Stimulated activated CD4-positive, alpha-beta T cell treated with anti-CD3 and anti-CD28 coated beads, Interleukin-2, amount 100 ng/mL, for 4 hours (primary cell): ENCODE measurements at places on chromosomes 3 and 15.

- DNase-seq = no peak
Measured at GRCh38 chr3:127764841-127765362, 57.4 kb downstream of the MGLL start.

GRCh38 chr3:15753056-15753710 lies 44.6 kb downstream of the ANKRD28 start:
- DNase-seq = no peak

- DNase-seq = no peak
Measured at GRCh38 chr3:16239086-16239770, 25.5 kb downstream of the DPH3 start.

- DNase-seq = no peak
Measured at GRCh38 chr3:126117786-126118185, 33.9 kb upstream of the SLC41A3 start.

DNA sequence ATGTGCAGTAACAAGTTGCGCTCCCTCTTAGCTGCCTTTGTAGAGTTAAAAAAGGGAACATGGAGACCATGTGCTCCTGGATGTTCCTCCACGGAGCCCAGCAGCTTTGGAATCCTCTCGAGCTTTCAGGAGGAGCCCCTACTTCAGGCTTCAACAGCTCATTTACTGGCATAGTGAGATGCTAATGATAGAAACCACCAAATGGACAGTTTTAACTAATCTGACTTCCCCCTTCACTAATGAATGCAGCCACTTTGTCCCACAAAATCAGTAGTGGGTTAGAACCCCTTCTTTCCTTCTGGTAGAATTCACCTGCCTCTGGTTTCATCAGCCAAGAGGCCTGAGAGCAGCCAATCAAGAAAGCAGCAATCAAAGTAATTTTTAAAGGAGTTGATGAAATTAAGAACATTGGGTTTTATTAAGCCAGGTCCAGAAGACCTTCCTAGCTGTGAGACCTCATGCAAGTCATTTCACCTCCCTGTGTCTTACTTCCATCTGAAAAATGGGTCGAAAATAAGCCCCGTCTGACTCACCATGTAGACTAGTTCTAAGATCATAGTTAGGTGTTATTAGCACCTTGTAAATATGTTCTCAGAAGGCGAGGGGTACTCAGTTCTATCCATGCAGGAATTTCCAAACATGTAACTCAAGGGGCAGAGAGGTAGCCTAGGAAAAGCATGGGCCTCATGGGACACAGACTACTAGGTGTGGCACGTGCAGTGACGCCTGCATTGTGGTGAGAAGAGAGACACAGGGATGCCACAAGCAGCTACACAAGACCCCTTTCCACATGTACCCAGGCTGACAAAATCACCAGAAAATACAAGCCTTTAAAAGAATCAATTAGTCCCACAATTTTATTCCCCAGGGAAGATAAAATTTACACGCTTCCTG lies 179.7 kb upstream of the LPP start:
- DNase-seq = no peak

DNA sequence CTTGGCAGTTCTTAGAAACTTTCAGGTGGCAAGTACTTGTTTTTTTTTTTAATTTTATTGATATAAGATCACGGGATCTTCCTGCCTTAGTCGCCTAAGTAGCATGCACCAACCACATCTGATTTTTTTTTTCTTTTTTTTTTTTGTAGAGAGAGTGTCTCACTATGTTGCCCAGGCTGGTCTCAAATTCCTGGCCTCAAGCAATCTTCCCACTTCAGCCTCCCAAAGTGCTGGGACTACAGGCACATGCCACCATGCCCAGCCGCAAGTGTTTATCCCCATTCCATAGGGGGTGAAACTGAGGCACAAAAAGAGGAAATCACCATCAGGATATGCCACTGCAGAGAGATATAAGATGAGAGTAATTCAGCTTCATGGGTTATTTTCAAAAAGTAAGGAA lies 102.9 kb downstream of the IGF2BP2 start:
- no peak for DNase-seq

GRCh38 chr3:129382366-129382765 lies 46.1 kb downstream of the EFCAB12 start:
- no peak for DNase-seq

GRCh38 chr15:100018191-100018590 lies 285.0 kb upstream of the LYSMD4 start:
- no peak for DNase-seq

GRCh38 chr3:134590766-134591165 lies 60.1 kb downstream of the KY start:
- no peak for DNase-seq

DNA sequence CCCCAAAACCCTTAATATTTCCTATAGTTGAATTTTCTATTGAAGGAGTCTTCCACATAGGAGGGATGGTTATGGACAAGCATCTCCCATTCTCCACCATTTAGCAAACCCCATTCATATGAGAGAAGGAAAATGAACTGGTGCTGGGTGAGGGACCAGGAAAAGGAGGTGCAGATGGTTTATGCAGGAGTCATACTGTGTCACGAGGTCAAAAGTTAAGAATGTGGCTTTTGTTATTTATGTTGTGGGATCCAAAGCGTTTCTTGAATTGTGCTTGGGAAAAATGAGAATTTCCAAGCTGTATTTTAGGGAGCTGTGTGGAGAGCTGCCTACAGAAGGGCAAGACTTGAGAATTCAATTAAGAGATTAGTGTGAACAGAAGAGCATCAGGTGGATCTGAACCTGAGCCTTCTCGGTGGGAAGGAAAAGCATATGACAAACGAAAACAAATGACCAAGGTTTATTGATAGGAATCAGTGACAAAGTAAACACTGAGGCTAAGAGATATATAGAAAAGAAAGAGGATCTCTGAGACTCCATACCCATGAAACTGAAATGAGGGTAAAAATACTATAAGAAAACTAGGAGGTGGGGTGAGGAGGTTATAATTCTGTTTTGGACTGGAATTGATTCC lies 473.3 kb upstream of the NR2F2 start:
- DNase-seq = no peak
